NCI-H748 treated with DMSO at 0.1 percent for 48 hours (cell line): ENCODE measurements at places on chromosomes 4 and X.

GRCh38 chrX:77960567-77960966 lies 8.9 kb downstream of the PGAM4 start:
- no peak for DNase-seq

DNA sequence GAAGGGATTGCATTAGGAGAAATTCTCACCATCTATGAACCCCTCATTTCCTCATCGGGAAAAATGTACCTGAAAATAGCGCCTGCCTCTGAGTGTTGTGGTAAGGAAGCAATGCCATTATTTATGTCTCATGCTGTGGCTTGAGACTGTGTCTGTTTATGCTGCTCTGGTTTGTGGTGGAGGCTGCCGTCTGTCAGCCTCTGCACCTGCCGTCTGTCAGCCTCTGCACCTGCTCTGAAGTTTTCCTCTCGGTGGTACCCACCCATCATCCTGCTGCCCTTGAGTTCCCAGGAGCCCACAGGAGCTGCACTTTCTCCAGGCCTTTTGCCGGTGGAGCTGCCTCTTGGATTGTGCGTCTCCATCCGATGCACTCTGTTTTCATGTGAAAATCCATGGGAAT lies 68.5 kb upstream of the PPP2R3B start:
- no peak for DNase-seq

DNA sequence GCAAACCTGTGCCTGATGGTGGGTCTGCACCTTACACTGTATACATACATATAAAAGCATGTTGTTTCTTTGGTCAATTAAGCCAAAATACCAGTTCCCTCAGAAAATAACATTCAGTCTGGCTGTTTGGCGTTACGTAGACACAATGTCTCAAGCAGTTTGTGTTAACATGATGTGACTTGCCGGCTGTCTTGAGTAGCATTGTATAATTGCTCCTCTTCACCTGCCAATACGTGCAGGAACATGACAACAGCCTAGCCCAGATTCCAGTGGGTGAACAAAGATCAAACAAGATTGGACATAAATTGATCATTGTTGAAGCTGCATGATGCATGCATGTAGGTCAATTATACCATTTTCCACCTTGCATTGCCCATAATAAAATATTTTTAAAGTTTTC lies 102.3 kb downstream of the F11 start:
- no peak for DNase-seq

DNA sequence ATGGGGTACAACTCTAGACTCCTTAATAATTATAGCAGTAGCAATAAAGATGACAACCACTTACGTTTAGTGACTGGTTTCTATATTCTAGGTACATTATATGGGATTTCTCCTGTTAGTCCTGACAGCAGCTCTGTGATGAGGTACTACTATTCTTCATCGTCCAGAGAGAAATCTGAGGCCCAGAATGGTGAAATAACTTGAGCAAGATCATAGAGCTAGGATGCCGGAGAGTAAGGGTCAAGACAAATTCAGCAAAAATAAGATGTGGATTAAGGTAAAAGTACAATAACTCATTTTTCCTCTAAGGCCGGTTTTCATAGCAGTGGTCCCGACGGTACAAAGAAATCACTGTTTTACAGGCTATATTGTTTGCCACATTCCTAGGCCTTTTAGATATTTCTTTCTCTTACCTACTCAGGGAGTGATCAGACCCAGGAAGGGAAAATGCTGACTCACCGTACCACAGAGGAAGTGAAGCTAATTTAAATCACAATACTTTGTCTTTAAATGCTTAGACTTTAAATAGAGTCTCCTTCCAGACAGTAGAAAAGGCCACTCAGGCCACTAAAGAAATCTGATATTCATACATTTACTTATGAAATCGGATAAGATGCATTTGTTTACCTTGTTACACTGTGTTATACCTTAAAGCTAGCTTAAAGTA lies 2023.0 kb upstream of the AGA start:
- DNase-seq, result no peak

- no peak for DNase-seq
These were observed at the start of gene STARD8 for GRCh38 chrX:68647156-68647957. Gene STARD8, plus strand, starts transcription at chrX:68647666. Its CDS starts 217 bp downstream, at chrX:68647883.

DNA sequence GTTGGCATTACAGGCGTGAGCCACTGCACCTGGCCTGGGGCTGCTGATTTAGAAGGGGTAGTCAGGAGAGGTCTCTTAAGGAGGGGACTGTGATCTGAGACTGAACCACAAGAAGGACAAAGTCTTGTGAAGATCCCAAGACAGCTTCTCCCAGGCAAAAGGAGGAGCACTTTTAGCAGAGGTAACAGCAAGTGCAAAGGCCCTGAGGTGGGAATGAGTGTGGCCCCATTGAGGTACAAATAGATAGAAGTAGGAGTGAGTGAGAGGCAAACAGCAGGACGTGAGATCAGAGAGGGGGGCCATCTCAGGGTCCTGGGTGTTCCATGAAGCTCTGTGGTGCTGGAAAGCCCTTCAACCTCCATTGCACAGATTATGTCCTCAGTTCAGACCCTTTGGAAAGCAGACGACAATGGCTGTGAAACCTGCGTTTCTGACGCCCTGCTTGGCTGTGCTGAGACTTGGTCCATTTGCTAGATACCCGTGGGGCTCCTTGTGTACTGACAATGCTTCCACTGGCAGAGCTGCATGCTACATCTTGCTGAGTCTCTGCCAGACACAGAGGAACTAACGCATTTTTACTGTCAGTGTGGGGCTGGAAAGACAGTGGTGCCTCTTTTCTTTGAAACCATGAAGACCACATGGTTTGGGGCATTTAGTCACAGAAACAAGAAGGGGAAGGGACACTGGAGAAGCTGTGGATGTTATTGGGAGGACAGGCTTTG lies 1.3 kb upstream of the CCKAR start:
- no peak for DNase-seq

DNA sequence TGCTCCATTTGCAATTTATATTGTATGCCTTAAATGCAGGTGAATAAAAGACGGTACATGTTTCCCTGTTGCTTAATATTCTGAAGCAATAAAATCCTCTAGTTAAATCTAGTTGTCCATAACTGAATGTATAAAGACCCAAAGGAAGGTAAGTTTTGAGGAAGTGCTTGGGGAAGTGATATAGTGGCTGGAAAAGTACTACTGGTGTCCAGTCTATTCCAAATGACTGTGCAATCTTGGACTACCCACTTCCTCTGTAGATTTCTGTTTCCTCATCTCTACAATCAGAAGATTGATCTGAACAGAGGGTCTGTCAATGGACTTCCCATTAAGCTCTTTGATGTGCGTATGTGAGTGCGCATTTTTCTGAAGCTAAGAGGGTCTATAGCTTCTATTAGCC lies 17.0 kb downstream of the SNCA start:
- DNase-seq, result no peak

DNA sequence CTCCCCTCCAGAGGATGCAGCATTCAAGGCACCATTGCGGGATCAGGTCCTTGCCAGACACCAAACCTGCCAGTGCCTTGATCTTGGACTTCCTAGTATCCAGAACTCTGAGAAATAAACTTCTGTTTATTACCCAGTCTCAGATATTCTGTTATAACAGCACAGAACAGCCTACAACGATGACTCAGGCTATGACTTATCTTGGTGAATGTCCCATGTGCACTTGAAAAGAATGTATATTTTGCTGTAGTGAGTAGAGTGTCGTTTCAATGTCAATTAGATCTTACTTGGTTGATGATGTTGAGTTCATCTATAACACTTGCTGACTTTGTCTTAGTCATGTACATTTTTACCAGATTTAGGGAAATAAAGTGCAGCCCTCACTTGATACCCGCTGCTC lies 34.5 kb upstream of the PGRMC1 start:
- no peak for DNase-seq

DNA sequence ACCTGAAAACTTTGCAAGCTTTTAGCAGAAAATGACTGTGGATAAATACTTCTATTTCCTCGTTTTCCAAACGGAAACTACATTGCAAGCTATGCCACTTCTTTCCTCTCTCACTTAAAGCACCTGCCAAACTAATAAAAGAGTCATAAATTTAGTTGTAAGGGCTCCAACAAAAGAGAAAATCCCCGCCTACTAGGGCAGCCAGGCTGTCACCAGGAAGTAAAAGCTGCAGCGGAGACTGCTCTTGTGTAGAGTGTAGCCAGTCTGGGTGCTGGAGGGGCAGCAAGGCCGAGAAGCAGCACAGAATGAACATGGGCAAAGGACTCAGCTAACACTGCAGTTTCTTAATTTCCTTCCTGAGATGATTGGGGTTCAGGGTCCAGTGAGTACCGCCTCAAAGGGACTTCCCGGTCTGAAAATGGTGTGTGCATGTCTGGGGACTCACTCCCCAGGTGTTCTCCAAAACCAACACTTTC lies 89.3 kb upstream of the MAML3 start:
- DNase-seq, result peak; percentile 64

DNA sequence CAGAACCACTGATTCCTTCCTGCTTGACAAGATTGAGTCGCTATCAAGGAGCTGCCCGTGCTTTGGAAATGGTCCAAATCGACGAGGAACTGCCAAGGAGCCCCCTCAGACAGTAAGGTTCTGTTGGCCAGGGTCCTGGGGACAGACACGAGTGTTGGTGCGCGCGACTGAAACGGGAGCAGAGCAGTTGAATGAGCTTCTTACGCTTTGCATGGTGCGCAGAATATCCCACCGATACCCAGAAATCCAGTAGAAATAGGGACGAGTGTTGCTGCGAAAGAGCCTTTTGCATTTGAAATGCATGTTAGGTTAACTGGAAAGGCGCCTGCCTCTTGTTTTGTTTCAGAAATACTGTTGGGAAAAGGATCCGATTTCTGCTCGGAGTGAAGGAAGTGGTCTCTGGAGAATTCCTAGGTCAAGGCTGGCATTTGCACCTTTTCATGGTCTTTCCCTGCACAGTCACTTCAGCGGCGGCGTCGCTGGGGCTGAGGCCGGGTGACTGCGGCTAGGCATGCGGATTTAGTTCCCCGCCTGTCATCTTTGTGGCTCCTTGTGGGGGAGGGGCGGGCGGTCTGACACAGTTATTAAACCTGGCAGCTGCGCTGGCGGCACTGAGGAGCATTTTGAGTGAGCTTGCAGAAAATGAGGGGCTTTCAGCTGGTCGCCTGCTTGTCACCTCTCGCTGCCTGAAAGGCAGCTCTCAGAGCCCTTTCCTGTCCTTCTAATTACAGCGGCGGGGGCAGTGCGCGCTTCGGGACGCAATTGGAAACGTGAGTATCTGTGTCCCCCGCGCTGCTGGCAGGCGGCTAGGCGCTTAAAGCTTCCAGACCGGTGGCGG lies 51.5 kb upstream of the TRIM2 start:
- peak; percentile 39 for DNase-seq

DNA sequence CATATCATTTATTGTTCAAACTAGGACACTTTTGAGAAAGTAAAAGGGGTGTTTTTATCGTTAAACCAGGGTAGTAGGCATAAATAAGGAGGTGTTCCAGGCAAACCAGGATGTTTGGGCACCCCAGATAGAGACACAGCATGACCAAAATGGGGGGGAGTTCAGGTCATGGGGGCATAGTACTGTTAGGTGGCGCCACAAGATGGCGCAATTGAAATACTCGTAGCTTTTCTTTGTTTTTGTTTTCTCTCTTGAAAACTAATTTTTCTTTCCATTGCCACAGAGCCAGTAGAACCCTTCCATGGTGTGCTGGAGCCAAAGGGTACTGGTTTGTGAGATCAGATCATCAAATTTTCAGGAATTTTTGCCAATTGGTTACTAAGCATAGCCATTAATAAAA lies 283.4 kb downstream of the BCOR start:
- DNase-seq, result peak; percentile 5

- DNase-seq, result no peak
These were observed 89.1 kb downstream of the FNIP2 start for GRCh38 chr4:158857951-158858350.

DNA sequence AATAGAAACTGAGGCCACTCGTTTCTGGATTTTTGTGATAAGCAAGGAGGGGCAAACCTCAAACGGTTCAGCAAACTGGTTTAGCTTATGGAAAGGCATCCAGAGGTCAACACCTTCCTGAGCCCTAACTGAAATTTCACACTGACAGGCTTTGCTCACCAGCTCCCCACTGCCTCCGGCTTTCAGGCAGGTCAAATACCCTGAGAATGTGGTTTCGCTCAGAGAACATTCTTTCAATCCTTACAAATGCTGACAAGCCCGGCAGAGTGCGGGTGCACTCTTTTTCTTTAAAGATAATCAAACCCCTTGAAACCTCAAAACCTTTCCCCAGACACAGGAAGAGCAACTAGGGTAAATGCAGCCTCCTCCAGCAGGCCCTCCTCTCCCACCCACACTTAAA lies 41.5 kb downstream of the CD40LG start:
- DNase-seq, result no peak

- no peak for DNase-seq
These were observed 160.8 kb downstream of the DKK2 start for GRCh38 chr4:106875340-106875739.

DNA sequence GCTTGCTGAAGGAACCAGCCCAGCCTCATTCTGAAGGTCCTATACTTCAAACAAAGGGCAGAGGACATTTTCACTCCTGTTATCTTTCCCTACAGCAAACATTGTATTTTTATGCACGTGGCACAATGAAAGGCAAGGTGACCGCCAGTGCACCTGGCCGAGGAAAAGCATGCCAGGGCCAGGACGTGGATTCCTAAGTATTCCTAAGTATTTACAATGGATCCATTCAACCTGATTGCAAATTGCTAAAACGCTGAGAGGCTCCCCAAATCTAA lies 127.9 kb upstream of the FTHL17 start:
- DNase-seq, result no peak

DNA sequence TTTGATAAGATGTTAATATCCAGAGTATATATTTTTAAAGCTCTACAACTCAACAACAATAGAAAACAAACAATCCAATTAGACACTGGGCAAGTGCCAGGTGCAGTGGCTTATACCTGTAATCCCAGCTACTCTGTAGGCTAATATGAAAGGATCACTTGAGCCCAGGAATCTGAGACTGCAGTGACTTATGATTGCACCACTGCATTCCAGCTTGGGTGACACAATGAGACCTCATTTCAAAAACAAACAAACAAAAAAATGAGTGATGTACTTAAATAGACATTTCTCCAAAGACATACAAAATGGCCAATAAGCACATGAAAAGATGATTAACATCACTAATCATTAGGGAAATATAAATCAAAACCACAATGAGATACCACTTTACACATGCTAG lies 356.8 kb upstream of the PCDH10 start:
- DNase-seq, result no peak

- DNase-seq, result no peak
These were observed 241.6 kb upstream of the PUDP start for GRCh38 chrX:7389576-7389975.

DNA sequence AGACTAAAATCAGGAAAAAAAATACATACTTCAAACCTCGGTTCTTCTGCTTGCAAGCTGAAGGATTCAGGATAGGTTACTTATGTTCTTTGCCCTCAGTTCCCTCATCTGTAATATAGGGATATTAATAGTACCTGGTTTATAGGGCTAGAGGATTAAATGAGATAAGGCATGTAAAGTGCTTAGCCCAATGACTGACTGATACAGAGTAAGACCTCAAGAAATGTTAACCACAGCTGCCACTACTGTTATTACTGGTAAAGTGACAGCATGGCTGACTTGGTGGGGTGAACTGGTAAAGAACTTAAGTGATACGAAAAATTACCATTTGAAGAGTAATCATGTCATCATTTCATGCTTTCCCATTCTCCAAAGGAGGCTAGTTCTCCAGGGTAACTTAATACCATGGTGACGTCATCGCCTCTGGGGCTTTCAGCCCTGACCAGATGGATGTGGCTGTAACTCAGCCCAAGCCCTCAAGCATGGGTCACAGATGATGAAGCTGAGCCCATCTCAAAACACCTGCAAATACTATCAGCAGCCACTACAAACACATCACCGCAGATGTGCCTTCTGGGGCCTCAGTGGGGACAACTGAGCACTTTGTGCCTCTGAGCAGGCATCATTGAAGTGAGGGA lies 44.5 kb upstream of the SCML1 start:
- DNase-seq, result no peak
